ENCODE measurements at places on chromosomes 6 and 20. TPM values are rescaled to one million over a fixed set of nuclear protein-coding genes. Genes with fewer than 3 reads are reported as not detected.

GRCh38 chr6:52186480-52186879 is 305 bp downstream of the IL17A start:
- DNase-seq, result no peak

DNA sequence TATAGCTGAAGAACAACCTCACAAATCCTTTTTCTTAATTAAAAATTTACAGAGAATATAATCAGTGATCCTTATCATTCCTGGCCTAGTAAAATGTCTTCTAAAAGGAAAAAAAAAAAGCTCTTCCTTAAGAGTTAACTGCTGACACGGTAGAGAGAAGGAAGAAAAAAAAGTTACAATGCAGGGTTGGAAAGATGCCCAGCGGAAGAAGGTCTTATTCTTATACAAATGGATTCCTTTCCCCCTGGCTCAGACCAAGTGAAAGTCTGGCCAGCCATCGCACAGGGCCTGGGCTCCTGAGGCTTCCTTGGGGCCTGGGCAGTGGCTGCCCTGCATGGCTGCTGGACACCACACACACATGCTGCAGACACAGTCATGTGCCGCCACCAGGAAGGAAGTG is 688.6 kb downstream of the TENT5A start:
- DNase-seq, result no peak

- no peak for DNase-seq
Observed at GRCh38 chr6:40631744-40632143, 44.6 kb upstream of the LRFN2 start.

DNA sequence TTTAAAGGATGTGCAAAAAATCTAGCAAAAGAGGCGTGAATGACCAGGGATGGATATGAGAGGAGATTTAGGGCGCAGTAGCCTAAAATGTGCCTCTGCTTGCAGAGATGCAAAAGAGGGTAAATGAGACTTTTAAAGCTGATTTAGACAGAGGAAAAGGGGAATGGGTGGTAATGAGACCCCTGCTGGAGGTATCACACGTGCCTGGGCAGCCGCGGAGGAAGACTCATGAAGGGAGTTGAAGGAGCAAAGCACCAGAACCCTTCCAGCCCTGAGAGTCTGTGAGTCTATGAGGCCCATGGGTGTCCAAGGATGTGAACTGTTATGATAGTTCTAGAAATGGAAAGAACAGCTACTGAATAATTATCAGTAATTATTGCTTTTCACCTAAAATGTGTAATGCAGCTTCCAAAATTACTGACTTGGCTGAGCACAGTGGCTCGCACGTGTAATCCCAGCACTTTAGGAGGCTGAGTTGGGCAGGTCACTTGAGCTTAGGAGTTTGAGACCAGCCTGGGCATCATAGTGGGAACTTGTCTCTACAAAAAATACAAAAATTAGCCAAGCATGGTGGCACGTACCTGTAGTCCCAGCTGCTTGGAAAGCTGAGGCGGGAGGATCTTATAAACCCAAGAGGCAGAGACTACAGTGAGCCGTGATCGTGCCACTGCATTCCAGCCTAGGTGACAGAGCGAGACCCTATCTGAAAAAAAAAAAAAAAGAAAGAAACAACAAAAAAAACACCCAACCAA is 38.2 kb upstream of the TIAM2 start:
- DNase-seq, result no peak

DNA sequence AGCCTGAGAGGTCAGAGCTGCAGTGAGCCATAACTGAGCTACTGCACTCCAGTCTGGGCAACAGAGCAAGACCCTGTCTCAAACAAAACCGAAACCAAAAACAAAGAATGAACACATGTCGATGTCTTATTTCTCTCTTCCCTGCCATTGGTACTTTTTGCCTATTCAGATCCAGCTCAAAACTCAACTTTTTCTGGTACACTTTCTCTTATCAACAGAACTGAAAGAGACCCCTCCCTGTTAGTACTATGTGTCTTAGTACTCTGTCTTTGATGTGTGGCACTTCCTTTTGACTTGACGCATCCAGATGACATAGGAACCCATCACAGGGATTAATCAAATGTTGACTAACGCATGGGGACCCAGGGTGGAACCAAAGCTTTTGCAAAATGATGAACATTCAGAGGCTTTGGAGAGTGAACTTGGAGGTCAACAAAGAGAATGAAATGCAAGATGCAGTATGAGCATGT is 44.8 kb downstream of the AKAP12 start:
- DNase-seq, result no peak

DNA sequence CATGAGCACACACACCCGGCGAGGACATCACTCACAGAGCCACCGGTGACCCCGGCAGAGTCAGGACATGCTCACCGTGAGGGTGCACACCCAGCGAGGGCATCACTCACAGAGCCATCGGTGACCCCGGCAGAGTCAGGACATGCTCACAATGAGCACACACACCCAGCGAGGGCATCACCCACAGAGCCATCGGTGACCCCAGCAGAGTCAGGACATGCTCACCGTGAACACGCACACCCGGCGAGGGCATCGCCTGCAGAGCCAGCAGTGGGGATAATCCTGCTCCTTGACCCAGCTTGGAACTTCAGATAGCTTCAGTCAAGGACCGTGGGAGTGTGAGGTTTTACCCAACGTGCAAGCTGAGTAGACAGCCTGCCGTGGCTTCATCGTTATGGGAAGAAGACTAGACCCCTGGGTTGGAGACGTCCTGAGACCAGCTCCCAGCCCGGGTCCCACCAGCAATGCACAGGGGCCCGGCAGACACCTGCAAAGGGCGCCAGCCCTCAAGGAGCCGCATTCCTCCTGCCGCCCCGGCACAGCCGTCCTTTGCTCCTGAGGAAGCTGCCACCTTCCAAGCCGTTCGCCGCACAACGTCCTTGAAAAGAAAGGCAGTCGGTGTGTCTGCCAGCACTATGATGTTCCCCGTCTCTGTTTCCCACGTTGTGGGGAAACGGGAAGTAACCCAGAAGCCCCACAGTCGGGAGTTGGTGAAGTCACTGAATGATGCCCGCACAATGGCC is 192.3 kb downstream of the DLL1 start:
- DNase-seq, result no peak

- DNase-seq, result peak; percentile 45
Observed at GRCh38 chr20:13271977-13272975, 51.2 kb downstream of the ISM1 start.

GRCh38 chr6:43250992-43251373 is 7.7 kb downstream of the TTBK1 start:
- peak; percentile 34 for DNase-seq

- DNase-seq, result no peak
Observed at GRCh38 chr6:134585517-134585873, 267.6 kb upstream of the SGK1 start.

- no peak for DNase-seq
Observed at GRCh38 chr6:163356743-163357142, 57.8 kb upstream of the QKI start.

DNA sequence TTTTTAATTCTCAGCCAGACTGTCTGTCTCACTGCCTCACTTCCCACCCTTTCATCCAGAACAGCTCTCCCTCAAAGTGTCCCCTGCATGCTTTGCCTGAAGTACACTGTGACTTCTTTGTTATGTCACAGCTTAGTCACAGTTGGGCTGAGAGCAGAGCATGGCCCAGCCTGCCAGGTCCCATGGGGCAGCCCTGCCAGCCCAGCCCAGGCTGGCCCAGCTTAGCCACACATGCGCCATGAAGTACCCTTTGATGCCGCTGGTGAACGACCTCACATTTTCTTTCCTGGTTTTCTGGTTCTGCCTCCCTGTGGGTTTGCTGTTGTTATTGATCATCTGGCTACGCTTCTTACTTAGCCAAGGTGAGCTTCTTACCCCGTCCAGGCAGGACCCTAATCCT is at the start of gene ADIG:
Gene ADIG, plus strand, starts transcription at position 185 of the 400 bp plus-strand sequence. Its CDS starts 54 bp downstream, at position 239.
- DNase-seq, result peak; percentile 32

GRCh38 chr6:53894091-53894490 is 99.3 kb downstream of the LRRC1 start:
- DNase-seq, result peak; percentile 57

DNA sequence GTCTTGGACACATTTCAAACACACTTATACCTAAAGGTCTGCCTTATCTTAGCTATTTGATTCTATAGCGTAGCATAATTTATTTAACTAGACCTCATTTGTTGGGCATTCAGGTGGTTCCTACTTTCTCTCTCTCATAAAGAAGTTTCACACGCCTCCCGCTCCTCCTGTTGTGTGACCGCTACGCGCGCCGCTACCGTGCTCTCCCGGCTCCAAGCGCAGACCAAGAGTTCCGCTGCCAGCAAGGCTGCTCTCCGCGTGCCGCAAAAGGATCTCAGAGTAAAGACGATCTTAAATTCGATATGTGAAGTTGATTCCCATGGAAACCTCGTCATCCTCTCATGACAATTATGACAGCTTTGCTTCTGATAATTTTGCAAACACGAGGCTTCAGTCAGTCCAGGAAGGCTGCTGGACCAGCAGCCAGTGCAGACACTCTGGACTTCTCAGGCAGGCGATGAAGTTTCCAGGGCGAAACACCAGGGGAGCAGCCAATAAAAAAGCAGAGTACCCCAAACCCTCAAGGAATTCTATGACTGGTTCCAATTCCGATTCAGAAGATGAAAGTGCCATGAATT is 20.4 kb downstream of the PRSS16 start:
- DNase-seq, result no peak

DNA sequence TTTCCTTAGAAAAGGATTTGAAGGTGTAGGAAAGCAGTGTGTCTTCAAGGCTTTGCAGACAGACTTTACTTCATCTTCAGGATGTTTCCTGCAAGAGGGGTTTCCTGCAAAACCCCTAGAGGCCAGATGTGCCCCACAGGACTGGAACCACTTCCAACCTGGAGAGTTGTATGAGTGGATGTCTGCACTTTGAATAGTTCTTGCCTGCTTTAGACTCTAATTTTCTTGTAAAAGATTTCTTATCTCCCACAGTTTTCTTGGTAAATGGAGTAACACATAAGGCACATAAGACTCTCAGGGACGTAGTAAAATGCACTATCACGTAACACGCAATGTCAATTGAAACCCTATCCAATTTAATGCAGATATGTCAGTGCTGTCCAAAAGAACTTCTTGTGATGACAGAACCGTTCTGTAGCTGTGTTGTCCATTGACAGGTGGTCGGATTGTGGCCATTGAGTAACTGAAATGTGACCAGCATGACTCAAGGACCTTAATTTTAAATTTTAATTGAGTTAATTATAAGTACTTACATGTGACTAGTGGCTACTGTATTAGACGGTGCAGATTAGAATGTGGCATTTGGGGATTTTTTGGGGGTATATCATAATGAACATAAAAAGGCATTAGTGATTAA is 118.7 kb downstream of the JARID2 start:
- no peak for DNase-seq

- peak; percentile 86 for DNase-seq
Observed at GRCh38 chr6:63732336-63732735, 96.7 kb downstream of the PHF3 start.

GRCh38 chr20:59571551-59572314 is 32.6 kb upstream of the PHACTR3 start:
- peak; percentile 12 for DNase-seq

- DNase-seq, result no peak
Observed at GRCh38 chr6:159086033-159086618, 41.3 kb upstream of the TAGAP start.

DNA sequence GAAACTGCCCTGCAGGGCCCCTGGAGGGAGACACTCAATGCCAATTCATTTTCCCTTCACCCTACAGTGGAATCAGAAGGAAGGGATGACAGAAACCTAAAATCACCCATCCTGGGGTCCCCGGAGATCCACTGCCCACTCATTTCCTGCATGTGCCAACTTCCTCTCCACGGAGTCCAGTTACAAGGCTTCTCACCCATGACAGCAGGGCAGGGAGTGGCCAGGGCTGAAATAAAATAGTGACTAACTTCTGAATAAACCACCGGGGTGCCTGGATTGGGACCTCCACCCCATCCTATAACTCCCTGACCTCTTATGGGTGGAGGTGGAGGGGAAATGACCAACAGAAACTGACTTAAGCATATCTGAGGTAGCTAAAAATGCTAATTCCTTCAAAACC is 362.3 kb downstream of the MAFB start:
- DNase-seq, result no peak

DNA sequence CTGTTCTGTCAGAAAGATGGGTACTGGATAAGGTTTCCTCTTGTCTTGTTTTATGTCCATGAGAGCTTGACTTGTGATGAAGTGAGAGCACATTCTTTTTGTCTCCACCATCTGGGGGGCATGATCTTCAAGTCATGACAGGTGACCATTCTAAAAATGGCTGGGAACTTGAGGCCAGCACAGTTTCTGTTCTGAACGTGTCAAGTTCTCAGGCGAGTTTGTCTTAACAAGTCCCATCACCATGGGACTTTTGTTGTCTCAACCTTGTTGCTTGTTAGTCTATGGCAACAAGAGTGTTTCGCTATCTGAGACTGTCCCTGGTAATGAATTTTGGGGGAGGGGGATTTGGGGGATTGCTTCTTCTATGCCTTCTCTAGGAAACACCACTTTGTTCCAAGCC is 25.6 kb upstream of the ENPP4 start:
- DNase-seq, result no peak

DNA sequence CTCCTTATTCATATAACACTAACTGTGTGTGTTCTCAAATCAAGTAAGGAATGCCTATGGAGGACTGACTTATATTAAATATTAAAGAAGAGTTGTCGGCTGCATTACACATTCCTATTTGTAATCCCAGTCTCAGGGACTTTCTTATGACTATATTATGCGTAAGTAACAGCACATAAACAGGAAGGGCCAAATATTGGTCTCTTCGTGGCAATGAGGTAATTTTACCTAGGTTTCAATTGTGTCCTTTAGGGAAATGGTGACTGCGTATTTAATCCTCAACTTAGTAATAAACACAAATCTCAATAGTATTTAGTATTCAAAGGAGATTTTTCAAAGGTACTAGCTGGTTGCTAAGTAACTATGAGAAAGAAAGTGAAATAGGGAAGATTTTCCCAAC is 22.8 kb upstream of the EPM2A start:
- DNase-seq, result peak; percentile 18

GRCh38 chr6:53912661-53913060 is 117.9 kb downstream of the LRRC1 start:
- no peak for DNase-seq

- DNase-seq, result no peak
Observed at GRCh38 chr20:19901226-19901625, 115.9 kb upstream of the NAA20 start.

GRCh38 chr6:3316331-3316730 is 57.6 kb downstream of the PSMG4 start:
- no peak for DNase-seq

GRCh38 chr20:48816282-48817205 is 11.3 kb downstream of the PREX1 start:
- DNase-seq, result no peak

Gene RAET1G
- total RNA-seq, result 45.0 TPM

Gene COL12A1
- 11.3 TPM for total RNA-seq

Gene SYCP2
- total RNA-seq, result 0.26 TPM

Gene CRISP2
- not detected for total RNA-seq

Gene OR2B6
- total RNA-seq, result not detected

Gene NHSL1
- total RNA-seq, result 6.3 TPM

Gene RAD21L1
- under 0.01 TPM for total RNA-seq

Gene MYBL2
- total RNA-seq, result under 0.01 TPM

Gene HMGCLL1
- not detected for total RNA-seq

Gene SLA2
- not detected for total RNA-seq

Data from bronchial epithelial cell (primary cell).